ENCODE measurements at places on chromosomes 12 and 14. TPM values are rescaled to one million over a fixed set of nuclear protein-coding genes. Genes with fewer than 3 reads are reported as not detected.

Gene DBX2
- total RNA-seq = not detected

Gene RNASE3
- not detected for total RNA-seq

Gene CACNA1C
- total RNA-seq = 0.11 TPM

Gene CNTN1
- total RNA-seq = not detected

Gene ACSS3
- total RNA-seq = not detected

Gene KRT6C
- total RNA-seq = not detected

Gene CD163L1
- total RNA-seq = not detected

Gene EXOC3L4
- not detected for total RNA-seq

Gene PTPRQ
- total RNA-seq = not detected

Gene ACIN1
- total RNA-seq = 303 TPM

Gene ENDOU
- 0.22 TPM for total RNA-seq

Gene CCDC177
- not detected for total RNA-seq

Gene LUM
- total RNA-seq = not detected

Gene TRIAP1
- 35.8 TPM for total RNA-seq

Gene LRRC9
- not detected for total RNA-seq

Gene RIN3
- 82.7 TPM for total RNA-seq

Gene HRK
- total RNA-seq = not detected

All from CD8-positive, alpha-beta T cell (primary cell).